Epithelial cell of esophagus (primary cell): ENCODE measurements at places on chromosomes 2 and 18.

DNA sequence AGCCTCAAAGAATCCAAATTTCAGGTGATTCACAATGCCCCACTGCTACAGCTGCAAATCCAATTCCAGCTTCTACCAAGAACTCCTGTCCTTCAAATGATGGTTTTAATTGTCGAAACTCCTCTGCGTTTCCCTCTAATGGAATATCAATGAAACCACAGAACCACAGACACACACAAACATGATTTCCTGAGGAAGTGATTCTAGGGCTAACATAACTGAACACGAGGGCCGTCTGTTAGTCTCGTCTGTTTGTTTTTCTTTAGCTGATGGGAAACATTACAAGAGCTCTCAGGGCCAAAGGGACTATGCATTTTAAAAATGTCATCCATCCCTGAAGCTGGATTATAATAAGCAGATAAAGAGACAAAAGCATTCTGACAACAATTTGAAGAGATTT, 59.4 kb downstream of the RNF152 start:
- no peak for DNase-seq

DNA sequence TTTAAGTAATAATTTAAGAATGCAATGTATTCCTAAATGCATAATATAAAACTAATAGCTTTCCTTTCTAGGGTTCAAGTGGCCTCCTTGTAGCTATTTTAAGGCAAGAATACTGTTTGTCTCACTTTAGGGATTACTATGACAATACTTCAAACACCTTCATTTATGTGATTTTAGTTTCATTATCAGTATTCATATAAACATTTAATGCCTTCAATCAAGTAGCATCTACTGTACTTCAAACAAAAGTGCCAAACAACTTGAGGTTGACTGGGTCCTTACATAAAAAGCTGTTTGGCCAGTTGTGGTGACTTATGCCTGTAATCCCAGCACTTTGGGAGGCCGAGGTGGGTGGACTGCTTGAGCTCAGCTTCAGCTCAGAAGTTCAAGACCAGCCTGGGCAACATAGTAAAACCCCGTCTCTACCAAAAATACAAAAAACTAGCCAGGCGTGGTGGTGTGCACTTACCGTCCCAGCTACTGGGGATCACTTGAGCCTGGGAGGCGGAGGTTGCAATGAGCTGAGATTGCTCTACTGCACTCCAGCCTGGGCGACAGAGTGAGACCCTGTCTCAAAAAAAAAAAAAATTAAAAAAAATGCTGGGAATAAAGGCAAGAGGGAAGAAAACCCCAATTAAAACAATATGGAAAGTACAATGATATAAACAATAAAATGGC, 9.3 kb downstream of the MEX3C start:
- peak; percentile 35 for DNase-seq

DNA sequence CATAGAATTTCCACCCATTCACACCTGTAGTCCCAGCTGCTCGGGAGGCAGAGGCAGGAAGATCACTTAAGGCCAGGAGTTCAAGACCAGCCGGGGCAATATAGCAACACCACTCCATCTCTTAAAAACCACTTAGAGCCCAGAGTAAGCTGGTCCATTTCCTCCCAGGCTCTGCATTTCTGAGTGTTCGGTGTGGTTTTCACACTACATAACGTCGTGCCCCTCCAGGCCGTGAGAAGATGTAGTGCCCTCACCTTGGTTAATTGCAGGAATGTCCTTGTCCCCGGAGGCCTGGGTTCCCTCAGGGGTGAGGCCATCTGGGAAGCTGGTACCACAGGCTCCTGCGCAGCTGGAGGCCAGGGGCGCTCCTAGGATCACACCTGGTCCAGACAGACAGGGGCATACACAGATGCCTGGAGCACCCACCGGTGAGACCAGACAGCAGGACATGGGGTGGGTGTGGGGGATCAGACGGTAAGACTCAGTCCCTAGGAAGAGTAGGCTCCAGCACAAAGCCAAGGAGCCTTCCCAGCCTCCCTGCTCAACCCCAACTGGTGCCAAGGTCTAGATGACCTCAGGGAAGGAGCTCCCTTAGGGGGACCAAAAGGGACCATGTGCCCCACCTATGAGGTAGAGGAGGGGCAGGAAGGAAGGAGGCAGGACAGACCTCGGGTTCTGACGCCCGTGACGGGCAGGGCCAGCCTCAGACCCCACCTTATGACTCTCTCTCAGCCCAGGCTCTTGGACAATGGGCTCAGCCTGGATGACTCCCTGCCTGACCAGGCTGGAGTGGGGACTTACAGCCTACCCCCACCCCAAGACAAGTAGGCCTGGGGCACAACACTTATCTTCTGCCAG, 752 bp downstream of the ASTL start:
- no peak for DNase-seq

GRCh38 chr2:85016446-85016845, 45.5 kb downstream of the KCMF1 start:
- DNase-seq = no peak

- peak; percentile 36 for DNase-seq
These were observed 7.4 kb upstream of the B3GNT7 start for GRCh38 chr2:231387904-231388724.

GRCh38 chr2:171249689-171250088, 89.0 kb upstream of the TLK1 start:
- no peak for DNase-seq

- DNase-seq = peak; percentile 23
These were observed 33.1 kb upstream of the HDAC4 start for GRCh38 chr2:239433777-239434403.

GRCh38 chr2:173286153-173286809, 68.4 kb upstream of the CDCA7 start:
- DNase-seq = no peak

DNA sequence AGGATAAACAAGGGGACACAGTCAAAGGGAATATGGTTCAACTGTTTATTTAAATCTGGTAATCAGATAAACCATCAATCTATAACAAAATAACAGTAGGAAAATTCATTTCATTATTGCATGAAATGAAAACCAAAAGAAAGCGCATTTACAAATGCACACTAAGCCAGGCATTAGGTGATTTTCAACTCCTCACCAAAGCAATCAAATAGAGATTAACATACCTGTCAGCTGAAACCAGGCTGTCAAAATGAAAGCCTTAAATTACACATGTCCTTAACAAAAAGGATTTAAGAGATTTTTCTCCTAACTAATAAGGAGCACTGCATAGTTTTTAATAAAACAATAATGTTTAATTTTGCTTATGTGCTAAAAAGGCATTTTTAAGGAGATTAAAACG, 23.0 kb downstream of the STK39 start:
- DNase-seq = no peak

GRCh38 chr18:27223526-27224291, 38.6 kb upstream of the CHST9 start:
- peak; percentile 59 for DNase-seq

DNA sequence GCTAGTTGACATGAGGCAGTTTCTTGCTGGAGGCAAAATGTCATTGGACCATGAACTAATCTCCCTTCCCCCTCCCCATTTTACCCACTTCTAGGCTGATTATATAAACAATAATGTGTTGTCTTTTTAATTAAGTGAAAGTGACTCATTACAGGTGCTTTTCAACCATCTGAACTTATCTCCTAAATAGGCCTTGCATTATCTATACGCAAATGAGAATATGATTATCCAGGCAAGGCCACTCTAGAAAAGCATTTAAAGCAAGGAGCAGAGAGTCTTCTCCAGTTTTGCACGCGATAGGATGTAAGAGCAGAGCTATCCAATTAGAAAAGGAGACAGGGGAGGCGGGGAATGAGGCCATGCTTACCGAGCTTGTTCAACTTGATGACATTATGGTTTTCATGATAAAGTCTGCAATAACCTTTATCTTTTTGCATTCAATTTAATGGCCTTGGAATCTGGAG, 286.1 kb upstream of the SIX3 start:
- no peak for DNase-seq
